ENCODE measurements at places on chromosomes 4 and X.

DNA sequence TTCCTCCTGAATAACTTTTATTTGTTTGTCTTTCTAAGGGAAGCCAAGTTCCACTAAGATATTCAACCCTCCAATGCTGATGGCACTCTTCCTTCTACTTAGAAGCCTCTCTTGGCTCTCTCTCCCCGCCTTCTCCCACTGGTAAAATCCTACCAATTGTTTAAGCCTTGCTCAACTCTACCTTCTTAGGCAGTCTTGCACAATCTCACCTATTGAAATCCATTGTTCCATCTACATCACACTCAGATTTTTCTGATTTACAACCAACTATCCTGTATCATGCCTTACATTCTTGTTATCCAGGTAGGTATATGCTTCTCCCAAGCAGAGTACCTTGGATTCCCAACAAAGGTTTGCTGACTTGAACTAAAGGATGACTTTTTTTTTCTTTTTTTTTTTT is 69.1 kb downstream of the NR3C2 start:
- DNase-seq: no peak

DNA sequence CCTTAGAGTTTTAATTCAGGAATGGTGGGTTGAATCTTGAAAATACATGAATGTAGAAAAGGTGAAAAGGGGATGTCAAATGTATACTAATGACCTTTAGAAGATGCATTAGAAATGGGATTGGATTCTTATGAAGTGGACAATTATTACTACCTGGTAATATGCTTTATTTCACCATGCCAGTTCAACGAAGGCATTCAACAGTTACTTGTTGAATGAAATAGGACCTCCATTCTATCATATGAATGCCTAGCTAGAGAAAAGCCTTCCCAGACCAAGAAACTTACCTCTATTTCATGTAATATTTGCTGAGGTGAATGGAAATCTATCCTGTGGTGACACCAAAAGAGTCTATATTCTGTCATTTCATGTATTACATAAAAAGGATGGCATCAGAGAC is 34.6 kb upstream of the SFRP2 start:
- no peak for DNase-seq

GRCh38 chrX:10529344-10529743 is 91.0 kb downstream of the MID1 start:
- no peak for DNase-seq

GRCh38 chr4:87540146-87541058 is 11.2 kb upstream of the SPARCL1 start:
- peak; percentile 58 for DNase-seq

DNA sequence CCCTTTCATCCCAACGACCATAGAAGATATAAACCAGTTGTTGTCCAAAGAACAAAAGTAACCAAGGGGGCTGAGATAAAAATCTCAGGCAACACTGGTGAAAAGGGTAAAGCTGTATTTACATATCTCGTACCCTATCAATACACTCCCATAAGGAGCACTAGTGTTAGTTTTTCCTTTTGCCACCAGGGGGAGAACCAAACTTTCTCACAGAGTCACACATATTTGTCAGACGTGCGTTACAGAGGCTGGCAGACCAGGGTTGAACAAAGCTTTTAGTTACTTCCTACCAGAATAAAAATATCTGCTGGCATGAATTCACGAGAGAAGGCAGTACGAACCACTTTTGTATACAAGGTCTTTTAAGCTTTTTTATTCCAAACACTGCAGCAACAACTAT is 88.3 kb downstream of the AMELX start:
- peak; percentile 64 for DNase-seq

DNA sequence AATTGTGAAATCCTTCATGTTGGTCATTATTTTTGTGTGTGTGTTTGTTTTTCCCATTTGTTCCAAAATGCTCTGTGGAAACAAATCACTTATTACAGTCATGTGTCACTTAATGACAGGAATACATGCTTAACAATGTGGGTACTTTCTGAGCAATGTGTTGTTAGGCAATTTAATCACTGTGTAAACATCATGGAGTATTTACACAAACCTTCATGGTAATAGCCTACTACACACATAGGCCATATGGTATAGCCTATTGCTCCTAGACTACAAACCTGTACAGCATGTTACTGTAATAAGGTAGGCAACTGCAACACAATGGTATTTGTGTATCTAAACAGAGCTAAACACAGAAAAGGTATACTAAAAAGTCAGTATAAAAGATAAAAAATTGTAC is 388.9 kb upstream of the PPP1R2C start:
- DNase-seq: no peak
